ENCODE measurements at places on chromosomes 7 and 10.

GRCh38 chr10:47323636-47324296 lies 1.5 kb downstream of the GDF2 start:
- DNase-seq, result no peak

- DNase-seq, result peak; percentile 47
Observed at GRCh38 chr10:119658274-119658673, 7.1 kb downstream of the BAG3 start.

DNA sequence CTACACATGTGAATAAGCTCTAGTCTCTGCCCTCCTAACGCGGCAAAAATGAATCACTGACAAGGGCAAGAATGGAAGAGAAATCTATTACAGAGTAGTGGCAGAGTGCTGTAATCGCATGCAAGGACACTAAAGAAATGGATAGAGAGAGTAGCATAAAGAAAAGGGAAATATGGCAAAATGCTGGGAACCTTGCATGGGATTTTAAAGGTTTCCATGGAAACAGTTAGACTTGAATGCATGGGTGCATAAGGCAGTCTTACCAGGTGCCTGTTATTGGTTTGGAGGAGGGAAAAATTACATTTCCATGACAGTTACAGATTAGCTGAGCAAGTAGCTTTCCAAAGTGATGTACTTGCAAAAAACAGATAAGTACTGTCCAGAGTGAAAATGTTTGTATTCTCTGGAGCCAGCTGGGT lies 233.4 kb downstream of the PTN start:
- no peak for DNase-seq

GRCh38 chr7:136919820-136920219 lies 51.4 kb downstream of the CHRM2 start:
- no peak for DNase-seq

GRCh38 chr7:50761713-50762112 lies 21.0 kb downstream of the GRB10 start:
- DNase-seq, result no peak

DNA sequence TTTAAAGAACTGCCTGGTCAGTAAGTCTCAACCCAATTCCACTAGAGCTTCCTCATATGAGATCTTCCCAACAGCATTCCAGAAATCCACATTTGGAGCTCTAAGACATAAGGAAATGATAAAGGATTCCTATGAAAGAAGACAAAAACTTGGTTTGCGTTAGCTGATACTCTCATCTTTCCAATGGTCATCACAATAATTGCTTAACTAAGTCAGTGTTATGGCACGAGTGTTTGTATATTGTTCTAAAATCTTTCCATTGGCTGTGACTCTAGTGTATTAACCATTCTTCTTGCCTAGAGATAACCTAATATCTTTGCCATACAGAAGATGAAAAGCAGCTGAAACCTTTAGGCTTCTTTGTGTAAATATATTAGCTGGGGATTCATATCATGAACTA lies 289.0 kb downstream of the SNX13 start:
- no peak for DNase-seq

- DNase-seq, result no peak
Observed at GRCh38 chr10:30719832-30720231, 90.3 kb upstream of the LYZL2 start.

DNA sequence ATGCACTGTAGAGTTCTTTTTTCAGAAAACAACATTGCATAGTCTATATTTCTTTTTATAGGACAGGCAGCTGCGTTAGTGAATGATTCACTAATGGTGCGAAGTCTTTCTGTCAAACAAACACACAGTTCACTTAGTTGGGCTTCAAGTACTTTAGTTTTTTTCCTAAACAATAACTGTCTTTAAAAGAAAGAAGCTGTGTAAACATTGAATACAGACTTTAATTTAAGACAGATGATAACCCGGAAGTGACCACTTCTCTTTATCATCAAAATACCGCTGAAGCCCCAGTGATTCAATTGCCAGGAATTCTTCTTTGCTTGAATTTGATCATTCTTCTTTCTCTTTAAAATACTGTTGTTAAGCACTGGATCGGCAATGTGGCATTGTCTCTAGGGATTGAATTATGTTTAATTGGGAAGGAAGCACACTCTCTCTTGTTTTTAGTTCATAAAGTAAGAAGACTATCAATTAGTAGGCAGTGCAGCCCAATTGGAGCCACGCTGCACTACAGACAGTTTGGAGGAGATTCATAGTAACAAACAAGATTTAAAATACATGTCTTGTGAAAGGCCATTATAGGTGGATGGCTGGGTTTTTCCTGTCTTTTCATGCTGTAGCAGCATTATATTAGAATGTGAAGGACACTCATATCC lies 30.4 kb downstream of the CNTNAP2 start:
- DNase-seq, result no peak

- no peak for DNase-seq
Observed at GRCh38 chr10:79356104-79356503, 8.8 kb downstream of the PPIF start.

GRCh38 chr10:99457813-99458212 lies 27.4 kb upstream of the GOT1 start:
- DNase-seq, result peak; percentile 23

DNA sequence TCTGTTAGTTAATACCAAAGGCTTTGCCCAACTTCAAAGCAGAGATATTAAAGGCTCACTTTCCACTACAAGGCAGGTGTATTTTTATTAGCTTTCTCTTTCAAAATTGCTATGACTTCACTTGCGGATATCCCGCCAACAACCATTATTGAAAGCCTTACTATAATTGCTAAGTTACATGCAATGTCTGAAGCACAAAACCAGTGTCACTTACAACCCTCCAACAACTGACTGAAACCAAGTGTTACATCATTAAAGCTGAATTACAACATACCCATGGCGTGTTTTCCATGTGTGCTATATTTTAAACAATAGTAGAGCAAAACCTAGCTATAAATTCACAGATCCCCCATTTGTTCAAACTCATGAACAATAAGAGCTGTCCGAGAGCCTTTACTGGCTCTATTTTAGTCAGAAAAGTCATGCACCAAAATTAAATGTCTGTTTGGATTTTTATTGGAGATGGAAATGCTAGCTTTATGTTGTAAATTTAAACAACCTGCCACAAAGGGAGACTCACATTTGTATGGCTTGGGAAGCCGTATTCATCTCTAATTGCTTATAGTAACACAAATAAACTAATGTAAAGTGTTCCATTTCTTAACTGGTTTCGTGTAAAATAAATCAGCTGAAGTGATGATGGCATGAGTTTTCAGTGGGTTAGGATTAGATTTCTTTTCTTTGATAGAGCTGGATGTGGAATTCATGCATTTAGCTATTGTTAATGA lies 227.1 kb downstream of the AGMO start:
- DNase-seq, result no peak

DNA sequence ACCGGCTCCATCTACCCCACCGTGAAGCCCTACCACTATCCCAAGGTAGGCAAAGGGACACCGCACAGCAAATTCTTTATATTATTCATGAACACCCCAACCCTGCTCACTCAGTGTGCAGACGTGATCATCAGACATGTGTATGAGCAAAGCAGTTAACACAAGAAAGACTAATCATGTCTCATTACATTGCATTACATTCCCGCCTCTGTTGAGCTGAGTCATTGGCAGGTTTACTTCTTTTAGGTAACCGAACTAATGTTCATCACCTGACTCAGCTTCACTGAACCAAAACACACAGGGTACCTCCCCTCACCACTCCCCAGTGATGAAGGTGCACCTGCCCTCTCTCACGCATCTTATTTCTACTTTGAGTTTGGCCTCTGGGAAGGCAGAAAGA lies 233.4 kb downstream of the PAXIP1 start:
- no peak for DNase-seq

- no peak for DNase-seq
Observed at GRCh38 chr10:96598846-96599245, 12.0 kb upstream of the TM9SF3 start.

GRCh38 chr10:70757856-70758255 lies 27.3 kb downstream of the TBATA start:
- no peak for DNase-seq

GRCh38 chr10:18238870-18239485 lies 98.8 kb downstream of the CACNB2 start:
- no peak for DNase-seq

DNA sequence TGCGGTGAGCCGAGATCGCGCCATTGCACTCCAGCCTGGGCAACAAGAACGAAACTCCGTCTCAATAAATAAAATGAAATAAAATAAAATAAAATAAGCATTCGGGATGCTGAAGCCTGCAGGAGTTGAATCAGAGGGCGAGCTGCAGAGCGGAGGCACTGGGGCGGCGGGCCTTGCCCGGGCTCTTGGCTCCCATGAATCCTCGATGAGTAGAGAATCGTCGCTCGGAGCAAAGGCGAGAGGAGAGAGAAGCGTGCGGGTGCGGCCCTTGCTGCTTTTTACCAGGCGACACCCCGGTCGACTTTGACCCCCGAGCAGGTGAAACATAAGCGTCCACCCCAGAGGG lies 168.3 kb downstream of the UBE2H start:
- no peak for DNase-seq

- DNase-seq, result peak; percentile 69
Observed at GRCh38 chr10:31745612-31746376, 182.8 kb downstream of the ARHGAP12 start.

DNA sequence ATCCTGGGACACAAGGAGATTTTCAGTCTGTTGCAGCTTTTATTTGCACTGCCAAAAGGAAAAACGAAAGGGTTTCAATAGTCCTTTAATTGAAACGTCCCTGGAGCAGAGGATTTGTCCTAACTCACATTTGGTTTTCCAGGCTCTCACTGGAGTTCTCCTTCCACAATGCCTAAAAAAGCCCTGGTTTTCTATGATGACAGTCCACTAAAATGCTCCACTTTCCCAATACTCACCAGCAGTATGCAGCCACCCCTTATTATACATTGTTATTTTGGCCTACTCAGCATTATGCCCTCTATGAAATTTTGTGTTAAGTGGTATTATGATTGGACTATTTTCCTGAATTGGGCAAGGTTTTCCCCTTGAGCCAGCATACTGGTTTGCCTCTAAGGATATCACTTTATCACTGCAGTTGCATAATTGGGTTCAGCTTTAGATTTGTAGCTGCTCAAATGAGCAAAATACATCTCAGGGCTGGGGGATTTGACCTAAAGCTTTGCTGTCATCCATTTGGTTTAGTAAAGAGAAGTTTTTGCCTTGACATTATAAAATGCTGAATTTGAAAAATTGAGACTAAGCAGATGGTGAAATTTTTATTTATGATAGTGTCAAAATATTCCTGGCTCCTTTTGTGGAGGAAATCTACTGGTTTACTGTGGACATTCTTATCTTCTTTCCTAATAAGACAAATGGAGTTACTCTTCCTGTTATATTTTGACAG lies 239.2 kb downstream of the RNLS start:
- no peak for DNase-seq

- no peak for DNase-seq
Observed at GRCh38 chr10:2047679-2048078, 310.4 kb upstream of the ADARB2 start.

DNA sequence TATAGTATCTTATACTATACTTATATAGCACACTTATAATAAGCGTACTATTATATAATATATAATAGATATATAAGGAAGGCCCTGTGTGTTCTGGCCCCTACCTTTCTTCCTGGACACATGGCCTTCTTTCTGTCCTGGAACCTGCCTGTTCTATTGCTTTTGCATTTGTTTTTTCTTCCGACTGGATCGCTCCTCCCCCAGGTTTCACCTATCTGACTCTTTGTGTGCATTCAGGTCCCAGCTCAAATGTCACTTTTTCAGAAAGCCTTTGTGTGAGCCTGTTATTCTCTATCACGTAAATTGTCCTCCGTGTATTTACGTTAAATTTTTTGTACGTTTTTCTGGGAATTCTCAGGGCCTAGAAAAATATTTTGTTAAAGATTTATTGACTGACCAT lies 2.9 kb upstream of the TRIM8 start:
- DNase-seq, result no peak

DNA sequence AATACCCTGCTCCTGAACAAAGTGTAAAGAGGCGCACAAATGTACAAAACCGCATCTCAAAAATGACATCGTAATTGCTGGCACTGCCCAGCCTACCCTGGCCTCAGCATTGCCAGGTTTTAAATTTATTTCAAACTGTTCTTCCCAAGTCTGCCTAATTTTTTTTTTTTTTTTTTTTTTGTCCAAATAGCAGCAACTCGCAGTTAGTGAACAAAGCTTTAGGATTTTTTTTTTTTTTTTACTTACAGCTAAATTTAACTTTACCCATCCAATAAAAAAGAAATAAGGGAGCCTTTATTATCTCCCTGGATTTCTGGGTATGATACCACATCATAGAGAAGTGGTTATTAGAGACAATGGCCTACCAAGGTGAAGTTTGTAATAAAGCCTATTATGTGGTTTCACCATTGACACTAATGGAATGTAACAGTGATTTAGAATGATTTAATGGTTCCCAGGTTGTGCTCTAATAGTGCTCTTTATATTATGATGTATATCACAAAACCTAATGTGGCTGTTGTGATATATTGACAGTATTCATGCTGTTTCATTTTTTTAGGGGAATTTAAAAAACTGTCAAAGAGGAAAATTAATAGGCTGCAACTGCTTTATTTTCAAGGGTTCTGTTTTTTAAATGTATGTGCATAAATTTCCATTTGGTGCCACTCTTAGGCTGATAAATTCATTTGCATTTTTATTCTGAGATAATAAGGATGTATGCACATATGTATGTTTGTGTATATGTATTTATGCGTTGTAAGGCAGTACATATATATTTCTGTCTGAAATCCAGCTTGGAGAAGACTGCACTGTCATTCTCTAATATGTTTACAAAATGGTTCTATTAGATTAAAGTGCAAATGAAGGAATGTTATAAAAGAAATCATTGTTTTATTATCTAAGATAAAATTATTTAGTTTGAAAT lies 309.0 kb downstream of the TFEC start:
- DNase-seq, result no peak

DNA sequence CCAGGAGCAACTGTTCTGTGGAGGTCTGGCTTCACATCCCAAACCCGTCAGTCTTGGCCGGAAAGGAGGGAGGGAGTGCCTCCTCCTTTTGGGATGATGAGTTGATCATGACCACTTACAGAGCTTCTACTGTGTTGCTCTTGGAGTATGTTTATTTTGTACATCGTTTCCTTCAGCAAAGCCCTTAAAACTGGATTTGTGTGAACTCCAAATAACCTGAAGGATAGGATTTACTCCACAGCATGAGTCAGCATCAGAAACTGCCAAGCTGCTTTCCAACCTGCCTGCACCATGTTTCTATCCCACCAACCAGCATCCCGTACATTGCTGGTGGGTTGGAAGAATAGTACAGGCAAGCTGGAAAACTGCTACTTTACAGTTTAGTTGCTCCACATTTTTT lies 3.5 kb downstream of the CCDC201 start:
- peak; percentile 21 for DNase-seq

DNA sequence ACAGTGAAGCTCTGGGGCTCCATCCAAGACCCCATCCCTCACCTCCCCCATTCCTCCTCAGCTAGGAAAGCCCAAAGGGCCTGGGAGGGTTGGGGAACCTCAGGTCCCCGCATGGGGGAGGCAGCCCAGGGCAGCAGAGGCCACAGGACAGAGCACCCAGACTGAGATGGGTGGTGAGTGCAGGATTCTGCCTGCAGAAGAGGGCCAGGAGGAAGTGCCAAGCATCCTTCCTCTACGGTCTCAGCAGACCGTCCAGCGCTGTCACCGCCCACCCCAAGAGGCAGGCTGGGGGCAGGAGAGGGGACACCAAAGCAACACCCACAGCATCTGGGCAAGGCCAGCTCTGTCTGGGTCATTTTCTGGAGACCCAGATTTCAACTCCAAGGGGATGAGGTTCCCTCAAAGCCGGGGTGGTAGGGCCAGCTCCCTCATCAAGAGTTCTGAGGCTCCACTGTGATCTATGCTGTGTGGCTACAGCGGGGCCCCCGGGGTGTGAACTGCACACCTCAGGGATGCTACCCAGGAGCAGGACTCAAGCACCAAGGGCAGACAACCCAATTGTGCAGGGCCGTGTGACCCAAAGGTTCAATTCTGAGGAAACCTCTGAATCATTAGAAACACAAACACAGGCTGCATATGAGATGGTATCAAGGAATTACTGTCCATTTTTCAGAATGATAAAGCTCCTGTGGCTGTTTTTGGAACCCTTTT lies 46.8 kb downstream of the CAMK2B start:
- DNase-seq, result no peak

Measured in AG04449 (cell line).